ENCODE measurements at places on chromosomes 1 and 21.

GRCh38 chr1:233356705-233356987 is 29.1 kb downstream of the MAP3K21 start:
- no peak for DNase-seq

DNA sequence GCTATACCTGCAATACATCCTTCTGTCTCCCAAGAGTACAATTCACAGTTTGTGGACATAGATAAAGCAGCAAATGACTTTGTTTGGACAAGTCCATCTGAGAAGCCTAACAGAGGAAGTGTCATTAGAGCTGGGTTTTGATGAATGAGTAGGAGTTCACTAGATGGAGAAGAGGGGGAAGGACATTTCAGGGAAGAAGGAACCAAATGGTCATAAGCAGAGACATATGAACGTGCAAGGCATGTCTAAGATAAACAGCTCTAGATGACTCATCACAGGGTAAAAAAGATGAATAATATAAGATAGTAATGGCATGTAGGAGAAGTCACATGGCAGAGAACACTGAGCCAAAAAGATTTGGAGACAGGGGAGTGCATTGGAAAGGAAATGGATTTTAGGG is 54.5 kb downstream of the HMGB4 start:
- peak; percentile 79 for DNase-seq

DNA sequence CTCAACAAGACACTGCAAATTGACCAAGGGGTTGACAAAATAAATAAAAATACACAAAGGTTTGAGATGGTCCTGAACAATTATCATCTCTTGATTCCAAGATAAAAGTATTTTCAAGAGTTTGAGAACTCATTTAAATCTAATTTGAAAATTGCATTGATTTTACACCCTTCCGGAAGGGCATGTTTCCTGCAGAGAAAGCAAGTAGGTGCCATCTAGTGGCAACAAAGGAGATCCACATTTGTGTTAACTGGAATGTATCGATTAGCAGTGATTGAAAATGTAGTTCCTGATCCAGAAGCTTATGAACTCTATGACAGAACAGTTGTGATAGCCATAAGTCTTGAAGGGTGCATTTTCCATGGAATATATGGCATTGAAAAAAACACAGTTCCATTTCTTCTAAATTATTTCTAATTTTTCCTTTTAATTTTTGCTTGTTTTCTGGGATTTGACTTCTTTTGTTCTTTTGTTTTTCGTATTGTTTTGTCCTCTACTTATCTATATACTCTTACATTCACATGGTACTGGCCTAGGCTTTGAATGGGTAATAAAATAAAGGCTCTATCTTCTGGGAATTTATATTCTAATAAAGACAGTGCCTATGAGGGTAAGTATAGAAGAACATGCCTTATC is 143.7 kb downstream of the DNM3 start:
- DNase-seq, result peak; percentile 46

- DNase-seq, result peak; percentile 77
Measured at GRCh38 chr1:170685166-170685565, 21.2 kb downstream of the PRRX1 start.

DNA sequence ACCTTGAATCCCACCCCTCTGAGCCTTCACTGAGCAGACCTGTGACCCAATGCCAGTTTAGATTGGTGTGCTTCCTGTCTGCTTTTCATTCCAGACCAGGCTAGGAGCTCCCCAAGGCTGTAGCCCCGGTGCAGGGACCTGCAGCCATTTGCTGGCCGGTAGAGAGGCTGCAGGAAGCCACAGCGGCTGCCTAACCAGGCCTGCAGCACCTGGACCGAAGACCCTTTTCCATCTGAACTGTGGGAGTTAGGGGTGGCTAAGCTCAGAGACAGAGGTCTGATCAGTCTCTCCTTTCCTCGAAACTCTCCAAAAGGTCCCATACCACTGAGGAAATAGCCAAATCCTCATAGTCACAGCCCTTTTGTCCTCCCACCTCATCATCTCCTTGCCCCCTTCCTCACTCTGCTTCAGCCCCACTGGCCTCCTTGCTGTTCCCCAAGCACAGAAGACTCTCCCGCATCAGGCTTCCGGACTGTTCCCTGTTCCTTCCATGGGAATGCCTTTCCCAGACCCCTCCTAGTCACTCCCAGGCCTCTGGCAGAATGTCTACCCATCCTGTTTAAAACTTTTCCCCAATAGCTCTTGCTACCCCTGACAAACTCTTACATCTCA is 674 bp upstream of the TTC4 start:
- no peak for DNase-seq

DNA sequence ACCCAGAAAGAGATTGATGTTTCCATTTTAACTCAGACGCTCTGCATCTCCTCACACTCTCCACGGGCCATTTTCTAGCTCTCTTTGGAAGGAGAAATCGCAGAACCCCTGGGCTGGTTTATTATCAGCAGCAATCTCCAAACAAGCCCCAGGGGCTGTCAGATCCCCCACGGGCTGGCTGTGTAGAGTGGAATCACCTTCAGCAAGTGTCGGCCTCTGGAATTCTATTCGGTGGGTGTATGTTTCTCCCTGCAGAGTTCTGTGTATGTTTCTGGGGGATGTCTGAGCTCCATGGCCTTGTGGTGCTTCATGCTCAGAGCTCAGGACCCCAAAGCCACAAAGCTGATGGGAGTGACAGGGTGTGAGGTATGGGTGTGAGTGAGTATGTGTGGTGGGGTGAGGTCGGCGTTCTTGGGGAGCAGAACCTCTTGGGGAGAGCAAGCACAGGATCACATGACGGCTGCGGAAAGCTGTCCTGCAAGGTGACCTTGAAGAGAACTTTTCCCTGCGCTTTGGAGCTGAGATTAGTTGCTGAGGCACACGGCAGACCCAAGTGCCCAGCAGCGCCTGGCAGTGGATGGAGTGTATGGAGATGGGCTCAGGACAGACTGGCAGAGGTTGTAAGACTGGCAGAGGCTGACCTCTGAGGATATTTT is 489 bp downstream of the ACOT11 start:
- DNase-seq, result no peak

DNA sequence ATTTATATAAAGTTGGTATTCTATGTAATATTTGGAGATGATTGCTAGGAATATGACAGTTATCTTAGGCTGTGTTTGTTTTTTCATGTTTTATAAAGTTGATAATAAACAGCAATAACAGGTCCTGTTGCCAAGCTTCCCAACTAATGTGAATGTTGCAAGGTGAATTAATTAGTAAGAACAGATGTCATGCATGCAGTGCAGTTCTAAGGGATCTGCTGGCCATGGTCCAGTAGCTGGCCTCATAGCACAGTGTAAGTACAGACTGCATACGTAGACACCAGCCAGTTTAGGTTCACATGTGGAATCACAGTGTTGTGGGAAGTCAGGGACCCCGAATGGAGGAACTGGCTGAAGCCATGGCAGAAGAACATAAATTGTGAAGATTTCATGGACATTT is 478.2 kb downstream of the NEGR1 start:
- no peak for DNase-seq

DNA sequence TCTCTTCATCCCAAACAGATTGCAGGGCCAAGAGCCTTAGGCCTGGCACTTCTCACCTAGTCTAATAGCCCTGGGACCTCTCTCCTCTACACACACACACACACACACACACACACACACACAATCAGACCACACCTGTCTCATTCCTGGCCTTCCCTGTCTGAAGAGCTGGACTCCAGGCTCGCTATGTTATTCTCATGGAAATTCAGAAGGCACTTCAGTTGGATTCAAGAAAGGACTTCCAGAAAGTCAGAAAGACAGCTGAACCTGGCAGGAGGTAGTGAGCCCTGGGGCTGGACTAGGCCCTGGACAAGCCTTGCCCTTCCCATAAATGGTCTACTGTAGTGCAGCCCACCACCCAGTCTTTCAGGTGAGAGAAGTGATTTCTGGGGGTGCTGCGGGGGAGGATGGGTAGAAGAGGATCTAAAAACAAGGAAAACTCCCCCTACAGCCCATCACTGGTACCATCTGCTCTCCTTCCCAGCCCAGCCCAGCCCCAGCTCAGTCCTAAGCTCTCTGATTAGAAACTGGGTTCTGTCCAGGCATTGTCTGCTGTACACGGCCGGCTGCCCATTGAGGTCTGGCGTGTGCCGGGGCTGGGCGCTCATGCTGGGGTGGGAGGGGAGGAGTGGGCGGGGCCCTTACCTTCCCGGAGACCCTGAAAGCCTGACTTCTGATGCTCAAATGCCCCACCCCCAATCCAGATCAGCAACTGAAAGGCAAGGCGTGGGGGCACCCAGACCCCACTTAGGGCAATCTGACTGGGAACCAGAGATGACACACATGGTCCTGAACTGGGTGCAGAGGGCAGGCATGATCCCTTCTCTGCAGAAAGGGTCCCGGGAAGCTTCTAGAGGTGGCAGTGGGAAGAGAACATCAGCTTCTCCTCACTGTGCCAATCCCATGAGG is 2.5 kb downstream of the KIF21B start:
- DNase-seq, result peak; percentile 18

DNA sequence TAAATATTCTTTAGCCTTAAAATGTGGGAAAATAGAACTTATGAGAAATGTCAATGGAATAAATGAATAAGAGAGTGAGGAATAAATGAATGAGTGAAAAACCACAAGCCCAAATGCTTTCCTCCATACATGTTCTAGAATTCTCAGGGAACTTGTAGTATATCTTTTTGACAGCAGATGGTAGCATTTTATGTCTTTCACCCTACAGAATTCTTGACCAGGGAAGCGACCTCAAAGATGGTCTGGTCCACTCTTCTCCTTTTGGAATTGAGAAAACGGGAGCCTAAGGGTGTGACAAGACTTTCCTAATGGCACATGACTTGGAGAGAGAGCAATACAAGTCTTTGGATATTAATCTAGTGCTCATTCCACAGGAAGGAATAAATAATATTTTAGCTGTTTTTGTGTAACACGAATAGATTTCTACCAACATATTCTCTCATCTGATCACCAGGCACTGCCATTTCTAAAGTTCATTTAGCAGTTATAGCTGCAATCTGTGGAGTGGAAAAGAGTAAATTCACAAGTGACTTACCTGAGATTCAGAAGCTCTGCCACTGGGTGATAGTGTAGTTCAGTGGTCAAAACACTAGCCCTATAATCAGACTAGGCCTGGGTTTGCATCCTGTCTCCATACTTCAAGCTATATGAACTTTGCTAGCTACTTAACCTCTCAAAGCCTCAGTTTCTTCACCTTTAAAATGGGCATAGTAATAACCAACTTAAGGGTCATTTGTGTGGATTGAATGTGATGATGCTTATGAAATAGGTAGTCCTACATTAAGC is 15.0 kb upstream of the F5 start:
- peak; percentile 30 for DNase-seq

GRCh38 chr1:42824481-42825035 is 7.4 kb upstream of the SVBP start:
- DNase-seq, result no peak

GRCh38 chr21:45573452-45574035 is 31.3 kb upstream of the SLC19A1 start:
- DNase-seq, result no peak

- DNase-seq, result no peak
Measured at GRCh38 chr1:221715321-221716169, 26.3 kb downstream of the DUSP10 start.

- no peak for DNase-seq
Measured at GRCh38 chr21:24939291-24939690, 668.0 kb downstream of the MRPL39 start.

DNA sequence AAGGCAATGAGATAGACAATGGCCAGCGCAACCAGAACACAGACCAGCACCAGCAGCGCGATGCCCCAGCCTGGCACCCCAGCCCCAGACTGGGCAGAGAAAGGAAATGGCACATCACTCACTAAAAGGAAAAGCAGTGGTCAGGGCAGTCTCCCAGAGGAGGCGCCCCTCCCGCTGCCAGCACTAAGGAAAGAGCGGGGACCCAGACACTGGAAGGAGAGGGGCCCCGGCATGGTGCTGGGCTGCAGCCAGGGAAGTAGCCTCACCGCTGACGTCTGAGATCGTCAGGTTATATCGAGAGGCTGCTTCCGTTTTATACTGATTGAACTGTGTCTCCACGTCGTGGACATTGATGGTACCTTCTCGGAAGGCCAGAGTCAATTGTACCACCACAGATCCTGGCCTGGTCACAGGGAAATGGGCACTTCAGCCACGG is 13.8 kb downstream of the TRIM46 start:
- no peak for DNase-seq

GRCh38 chr1:202170726-202171125 is 10.3 kb upstream of the PTPN7 start:
- DNase-seq, result no peak

DNA sequence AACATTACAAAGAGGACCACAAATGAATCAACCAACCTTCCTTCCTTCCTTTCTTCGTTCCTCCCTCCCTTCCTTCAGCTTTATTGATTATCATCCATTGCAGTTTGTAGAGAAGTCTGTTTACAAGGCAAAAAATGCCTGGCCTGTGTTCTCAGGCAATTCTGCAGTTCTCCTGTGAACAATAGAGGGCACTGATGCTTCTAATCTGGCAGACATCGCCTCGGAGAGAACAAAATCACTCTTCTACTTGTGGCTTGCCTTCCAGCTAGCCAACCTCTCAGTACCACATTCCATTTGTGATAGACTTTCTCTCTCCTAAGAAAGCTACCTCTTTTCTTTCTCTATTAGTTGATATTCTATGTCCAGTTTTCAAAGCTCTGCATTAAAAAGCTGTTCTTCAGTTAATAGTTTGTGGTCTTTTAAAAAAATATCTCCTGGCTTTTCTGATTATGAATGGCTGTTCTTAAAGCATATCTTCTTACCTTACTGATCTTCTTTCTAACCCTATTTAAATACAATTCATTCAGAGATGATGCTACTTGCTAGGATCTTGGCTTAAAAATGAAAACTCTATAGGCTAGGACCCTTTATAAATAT is 26.9 kb upstream of the ESRRG start:
- DNase-seq, result peak; percentile 62

- no peak for DNase-seq
Measured at GRCh38 chr1:43854473-43854872, 79.1 kb upstream of the ARTN start.

GRCh38 chr1:168428063-168428731 is 115.6 kb downstream of the XCL2 start:
- DNase-seq, result peak; percentile 56

DNA sequence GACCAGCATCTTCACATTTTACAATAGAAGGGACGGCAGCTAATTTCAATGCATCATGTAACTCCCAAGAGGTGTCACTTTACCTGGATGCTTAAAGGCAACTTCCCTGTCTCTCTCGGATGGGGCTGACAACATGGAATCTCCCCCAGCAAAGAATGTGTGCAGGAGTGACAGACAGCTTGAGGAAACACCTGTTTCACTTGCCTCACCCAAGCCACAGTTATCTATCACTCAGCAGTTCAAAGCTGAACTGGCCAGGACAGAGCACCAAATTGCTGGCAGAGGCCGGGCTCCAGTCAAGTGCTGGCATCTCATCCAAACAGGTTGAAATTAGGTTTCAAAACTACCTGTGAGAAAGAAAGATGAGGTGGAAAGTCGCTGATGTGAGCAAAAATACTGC is 538.0 kb upstream of the PLXNA2 start:
- no peak for DNase-seq

DNA sequence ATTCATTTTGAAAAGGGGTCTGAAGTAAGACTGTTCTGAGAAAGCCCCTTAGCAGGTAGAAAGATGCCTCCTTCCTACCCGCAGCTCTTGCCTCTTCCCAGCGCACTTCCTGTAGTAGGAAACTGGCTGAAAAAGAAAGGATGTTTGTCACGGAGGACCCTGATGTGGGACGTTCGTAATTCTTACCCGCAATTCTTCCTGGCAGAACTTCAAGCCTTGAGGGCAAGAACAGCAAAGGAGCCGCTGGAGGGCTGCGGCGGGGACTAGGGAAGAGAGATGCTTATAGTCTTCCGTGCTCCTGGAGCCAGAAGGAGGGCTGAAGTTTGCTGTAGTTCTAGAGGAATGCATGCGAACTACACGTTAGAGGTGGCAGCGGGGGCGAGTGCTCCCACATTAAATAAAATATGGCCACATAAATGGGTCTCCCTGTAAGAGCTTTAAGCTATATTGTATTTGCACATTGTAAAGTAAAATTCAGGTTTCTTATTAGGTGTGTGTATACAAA is 6.3 kb downstream of the C1orf53 start:
- DNase-seq, result peak; percentile 34
